ENCODE measurements at places on chromosomes 12 and 14.

DNA sequence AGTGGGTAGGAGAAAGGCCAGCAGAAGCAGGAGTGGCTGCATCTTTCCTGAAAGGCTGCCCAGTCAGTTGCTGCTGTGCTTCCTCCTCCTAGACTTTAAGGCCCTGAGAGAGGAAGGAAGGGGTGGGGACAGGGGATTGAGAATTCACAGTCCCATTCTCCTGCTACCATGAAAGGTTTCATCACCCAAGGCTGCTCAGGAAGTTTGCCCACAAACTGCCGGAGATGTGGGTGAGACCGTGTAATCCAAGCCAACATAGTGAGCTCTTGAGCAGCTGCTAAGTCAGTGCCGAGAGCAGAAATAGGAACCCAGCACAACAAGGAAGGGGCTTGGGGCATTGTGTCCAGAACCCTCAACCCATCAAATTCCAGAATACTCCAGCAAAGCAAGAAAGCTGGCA lies at the start of gene CTSG:
Gene CTSG (minus strand): TSS at position 69 of the 400 bp plus-strand sequence. CDS start 27 bp downstream, at position 42.
- DNase-seq: no peak

- DNase-seq: no peak
Observed at GRCh38 chr12:105741786-105742566, 396.8 kb downstream of the NUAK1 start.

GRCh38 chr12:12699345-12699744 lies 3.4 kb upstream of the GPR19 start:
- DNase-seq: no peak

- no peak for DNase-seq
Observed at GRCh38 chr12:116455540-116456329, 103.4 kb upstream of the MAP1LC3B2 start.

- no peak for DNase-seq
Observed at GRCh38 chr14:64641760-64642159, 62.5 kb upstream of the PLEKHG3 start.

DNA sequence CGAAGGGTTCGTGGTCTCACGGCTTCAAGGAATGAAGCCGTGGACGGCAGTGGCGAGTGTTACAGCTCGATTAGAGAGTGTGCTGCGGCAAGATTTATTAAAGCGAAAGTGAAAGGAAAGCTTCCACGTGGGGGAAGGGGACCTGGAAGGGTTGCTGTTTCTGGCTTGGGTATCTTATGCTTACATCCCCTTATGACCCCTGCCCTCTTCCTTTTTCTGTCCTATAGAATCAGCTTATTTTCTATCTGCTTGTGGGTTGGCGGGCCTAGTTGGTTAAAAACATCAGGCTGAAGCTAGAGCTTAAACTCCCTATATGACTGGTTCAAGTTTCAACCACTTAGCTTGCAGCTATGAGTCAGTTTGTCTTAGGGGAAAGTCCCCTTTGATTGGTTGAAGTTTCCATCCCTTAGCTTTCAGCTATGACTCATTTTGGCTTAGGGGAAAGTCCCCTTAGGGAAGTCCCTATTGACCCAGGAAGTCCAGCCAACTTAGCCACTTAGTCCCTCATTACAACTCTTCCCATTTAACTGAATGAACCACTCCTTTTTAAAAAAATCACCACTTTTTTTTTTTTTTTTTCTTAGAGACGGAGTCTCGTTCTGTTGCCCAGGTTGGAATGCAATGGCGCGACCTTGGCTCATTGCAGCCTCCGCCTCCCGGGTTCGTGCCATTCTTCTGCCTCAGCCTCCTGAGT lies 1494.7 kb upstream of the TMEM132C start:
- peak; percentile 31 for DNase-seq

DNA sequence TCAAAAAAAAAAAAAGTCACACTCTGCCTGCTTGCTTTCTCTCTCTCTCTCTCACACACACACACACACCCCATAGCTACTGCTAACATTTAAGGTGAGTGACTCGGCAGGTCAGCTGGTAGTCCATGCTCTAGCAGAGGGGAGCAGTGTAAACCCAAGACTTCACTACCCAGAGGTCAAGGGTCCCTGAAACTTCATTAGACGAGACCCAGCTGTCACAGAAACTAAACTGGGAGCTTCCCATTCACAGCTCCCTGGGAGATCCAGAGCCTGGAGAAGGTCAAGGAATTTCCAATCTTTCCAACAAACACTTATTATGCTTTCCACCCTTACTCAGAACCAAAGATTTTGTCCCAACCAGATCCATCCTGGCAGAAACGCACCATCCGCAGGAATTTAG lies 33.2 kb downstream of the CKAP4 start:
- DNase-seq: no peak

DNA sequence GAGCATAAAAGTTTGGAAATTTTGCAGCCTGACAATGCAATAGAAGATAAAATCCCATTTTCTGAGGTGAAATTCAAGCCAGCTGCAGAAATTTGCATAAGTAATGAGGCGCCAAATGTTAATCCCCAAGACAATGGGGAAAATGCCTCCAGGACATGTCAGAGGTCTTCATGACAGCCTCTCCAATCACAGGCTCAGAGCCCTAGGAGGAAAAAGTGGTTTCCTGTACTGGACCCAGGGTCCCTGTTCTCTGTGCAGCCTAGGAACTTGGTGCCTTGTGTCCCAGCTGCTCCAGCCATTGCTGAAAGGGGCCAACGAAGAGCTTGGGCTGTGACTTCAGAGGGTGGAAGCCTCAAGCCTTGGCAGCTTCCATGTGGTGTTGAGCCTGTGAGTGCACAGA lies 1218.1 kb downstream of the GALC start:
- no peak for DNase-seq

GRCh38 chr12:122982963-122983788 lies 2.7 kb downstream of the ARL6IP4 start:
- no peak for DNase-seq

DNA sequence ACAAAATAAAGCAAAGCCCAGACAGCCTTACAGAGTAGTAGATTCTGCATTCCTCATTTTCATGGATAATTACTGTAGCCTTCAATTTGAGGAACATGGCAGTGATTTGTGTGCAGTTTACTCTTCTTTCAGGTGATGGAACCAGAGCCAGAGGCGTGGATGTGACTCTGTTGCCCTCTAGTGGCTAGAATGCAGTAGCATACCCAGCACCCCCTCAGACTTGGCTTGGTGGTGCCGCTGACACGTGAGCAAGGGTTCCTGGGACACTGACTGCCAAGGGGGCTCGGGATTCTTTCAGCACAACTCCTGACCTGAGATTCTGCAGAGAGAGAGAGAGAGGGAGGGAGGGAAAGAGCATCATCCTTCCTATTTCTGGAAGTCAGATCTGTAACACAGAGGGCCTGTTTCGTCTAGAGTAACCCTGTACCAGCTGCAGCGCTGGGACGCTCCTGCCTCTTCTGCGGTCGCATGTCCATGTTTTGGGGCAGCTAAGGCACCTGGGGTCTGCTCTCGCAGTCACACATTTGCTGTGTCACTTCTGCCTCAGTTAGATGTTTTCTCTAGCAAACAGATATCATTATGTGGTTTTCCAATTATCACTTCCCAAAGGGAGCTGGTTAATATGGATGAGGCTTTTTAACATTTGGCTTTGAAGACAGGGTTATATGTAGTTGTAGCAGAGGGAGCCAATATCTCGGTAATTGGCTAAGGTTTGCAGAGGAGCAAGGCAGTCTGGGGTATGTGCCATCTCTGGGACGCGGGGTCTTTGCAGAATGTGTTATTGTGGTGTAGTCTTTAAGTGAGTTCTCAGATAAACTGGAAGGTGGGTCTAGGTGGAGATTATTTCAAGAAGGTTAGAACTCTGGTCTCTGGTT lies 428.1 kb downstream of the NRXN3 start:
- DNase-seq: peak; percentile 28

- no peak for DNase-seq
Observed at GRCh38 chr14:43595096-43595772, 911.8 kb downstream of the FSCB start.

- DNase-seq: no peak
Observed at GRCh38 chr12:84814664-84815245, 97.8 kb downstream of the SLC6A15 start.

DNA sequence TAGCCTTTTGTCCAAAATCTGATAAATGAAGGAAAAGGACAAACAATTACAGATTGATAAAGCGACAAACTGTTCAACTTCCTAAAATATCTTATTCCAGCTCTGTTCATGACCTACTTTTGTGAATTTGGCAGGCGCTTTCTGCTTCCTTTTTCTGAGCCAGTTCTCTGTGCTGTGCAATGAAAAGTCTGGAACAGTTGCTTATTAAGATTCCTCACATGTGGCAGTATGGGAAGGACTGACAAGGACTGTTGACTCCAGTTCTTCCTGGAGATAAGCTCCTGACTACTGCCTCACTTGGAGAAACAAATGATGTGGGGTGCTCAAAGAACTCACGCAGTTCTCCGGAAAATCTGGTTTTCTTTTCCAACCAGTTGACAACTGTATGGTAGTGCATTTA lies 58.3 kb upstream of the ANP32D start:
- no peak for DNase-seq

GRCh38 chr12:45298721-45299692 lies 83.1 kb downstream of the ANO6 start:
- no peak for DNase-seq

DNA sequence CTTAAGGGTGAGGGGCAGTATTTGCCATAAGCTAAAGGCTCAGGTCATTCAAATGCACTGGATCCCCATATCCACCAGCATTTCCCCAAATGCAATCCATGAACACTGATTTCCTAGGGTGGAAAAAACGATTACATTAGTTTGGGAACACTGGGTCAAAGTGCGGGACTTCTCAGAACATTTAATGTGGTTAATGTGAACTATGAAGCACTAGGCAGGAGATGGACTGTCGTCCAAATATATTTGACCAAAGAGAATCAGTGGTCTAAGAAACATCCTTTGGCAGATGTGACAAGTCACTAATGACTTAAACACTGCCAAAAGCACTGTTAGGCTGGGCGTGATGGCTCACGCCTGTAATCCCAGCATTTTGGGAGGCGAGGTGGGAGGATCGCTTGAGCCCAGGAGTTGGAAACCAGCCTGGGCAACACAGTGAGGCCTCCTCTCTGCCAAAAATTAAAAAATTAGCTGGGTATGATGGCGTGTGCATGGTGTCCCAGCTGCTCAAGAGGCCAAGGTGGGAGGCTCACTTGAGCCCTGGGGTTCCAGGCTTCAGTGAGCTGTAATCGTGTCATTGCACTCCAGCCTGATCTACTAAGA lies 205.4 kb downstream of the CALM1 start:
- DNase-seq: no peak

- no peak for DNase-seq
Observed at GRCh38 chr12:100447381-100447780, 26.3 kb upstream of the NR1H4 start.

GRCh38 chr12:91718326-91718725 lies 427.3 kb downstream of the BTG1 start:
- no peak for DNase-seq

DNA sequence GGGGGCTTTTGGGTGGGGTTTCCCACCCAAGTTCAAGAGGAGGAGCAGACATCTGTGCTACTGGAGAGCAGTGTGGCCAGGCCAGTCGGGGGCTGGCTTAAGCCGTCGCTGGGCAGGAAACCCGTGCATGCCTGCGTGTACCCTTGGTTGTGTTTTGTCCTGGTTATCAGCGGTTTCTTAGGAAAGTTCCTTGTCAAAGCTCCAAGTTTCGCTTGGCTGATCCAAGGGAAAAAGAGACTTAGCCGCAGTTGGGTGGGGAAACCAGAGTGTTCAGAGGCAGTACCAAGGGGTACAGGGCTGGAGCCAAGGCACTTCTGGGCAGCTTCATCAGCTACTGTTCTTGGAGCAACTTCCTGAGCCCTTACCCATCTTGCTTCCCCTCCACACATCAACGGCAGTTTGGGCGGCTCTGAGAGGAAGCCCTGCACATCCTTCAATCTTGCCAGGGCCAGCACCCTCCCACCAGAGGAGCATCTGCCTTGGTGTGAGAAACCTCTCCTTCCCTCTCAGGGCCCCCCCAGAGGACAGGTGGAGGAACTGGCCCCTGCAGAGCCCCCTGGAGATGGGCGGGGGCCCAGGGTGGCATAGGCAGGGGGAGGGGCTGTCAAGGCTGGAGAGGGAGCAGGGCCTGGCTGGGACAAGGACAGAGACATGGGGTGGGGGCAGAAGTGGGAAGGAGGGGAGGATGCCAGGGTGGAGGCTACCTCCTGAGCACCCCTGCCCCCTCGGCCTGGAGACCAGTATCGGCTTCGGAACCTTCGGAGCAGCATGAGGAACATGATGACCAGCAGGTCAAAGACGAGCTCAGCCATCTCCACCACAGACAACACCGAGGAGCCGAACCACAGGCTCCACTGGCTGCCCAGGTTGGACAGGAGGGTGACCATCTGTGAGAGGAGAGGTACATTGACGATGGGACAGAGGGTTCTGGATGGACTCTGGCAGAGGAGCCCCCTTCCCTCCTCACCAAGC lies 5.8 kb upstream of the TNFRSF1A start:
- peak; percentile 50 for DNase-seq

- no peak for DNase-seq
Observed at GRCh38 chr14:90295870-90296516, 35.7 kb downstream of the NRDE2 start.

DNA sequence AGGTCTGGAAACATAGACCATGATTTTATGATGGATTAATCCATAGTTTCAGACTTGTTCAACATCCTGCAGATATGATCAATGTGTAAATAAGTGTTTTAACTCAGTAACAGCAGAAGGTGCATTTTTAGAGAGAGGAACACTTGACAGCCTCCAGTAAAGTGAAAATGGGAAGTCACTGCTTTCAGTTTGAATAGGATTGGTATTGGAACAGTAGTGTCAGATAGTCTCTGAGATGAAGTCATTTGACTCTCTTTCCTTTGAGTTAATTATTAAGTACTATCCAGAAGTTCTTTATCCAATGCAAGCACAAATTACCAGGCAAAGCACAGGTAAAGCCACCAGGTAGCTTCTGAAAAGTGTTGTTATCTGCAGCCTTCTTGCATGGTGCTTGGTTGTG lies 14.5 kb upstream of the NAV3 start:
- DNase-seq: no peak

DNA sequence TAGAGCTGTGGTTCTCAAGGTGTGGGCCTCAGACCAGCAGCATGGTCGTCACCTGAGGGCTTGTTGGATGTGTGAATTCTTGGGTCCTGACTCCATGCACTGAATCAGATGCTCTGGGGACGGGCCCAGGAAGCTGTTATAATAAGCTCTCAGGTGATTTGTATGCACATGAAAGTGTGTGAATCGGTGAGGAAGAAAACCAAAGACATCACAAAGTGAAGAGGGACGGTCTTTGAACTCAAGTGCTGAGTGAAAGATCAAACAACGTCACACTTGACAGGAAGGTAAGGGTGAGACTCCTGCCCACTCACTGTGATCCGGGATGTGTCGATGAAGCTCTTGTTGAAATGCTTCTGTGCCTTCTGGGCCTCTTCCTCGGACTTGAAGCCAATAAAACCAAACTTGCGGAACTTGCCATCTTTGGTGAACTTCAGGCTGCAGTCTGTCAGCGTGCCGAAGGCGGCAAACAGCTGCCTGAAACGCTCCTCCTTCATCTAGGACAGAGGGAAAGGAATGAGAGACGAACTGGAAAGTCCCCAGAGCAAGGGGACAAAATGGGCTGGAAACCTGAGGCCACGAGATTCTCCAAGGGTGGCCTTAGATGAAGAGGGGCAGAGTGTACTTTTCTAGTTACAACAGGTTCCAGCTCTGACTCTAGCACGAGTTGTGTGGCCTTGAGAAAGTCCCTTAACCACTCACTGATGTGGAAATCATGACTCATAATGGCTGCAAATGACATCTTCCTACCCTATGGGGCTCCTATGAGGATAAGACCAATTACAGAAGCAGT lies 4.0 kb downstream of the RBM19 start:
- peak; percentile 11 for DNase-seq

- DNase-seq: no peak
Observed at GRCh38 chr12:109760930-109761921, 47.6 kb downstream of the FAM222A start.
